ENCODE measurements at places on chromosomes 11 and 22. TPM values are rescaled to one million over a fixed set of nuclear protein-coding genes. Genes with fewer than 3 reads are reported as not detected.

DNA sequence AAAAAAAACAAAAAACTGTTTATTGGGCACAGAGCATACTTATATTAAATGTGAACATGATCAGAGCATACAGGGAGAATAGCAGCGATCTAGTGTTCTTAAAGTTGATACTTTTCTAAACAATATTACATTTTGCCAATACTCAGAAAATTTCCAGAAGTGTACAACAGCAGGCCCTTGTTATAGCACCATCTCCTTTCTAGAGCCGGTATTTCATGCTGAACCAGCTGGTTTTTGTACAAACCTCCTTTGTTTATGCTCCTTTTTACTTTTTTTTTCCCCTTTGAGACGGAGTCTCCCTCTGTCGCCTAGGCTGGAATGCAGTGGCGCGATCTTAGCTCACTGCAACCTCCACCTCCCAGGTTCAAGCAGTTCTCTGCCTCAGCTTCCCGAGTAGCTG is 90.7 kb downstream of the PPP6R3 start:
- H3K27me3 ChIP-seq, result no peaks in the 10 kb centered on the region
- peaks cover 21% of the 10 kb centered on the region for H3K36me3 ChIP-seq
- H3K27ac ChIP-seq, result no peak overlapping the region
- no peak overlapping the region for H3K4me3 ChIP-seq
- no peak for DNase-seq

RFPL3 gene
- total RNA-seq, result not detected

- no peak overlapping the region for H3K4me3 ChIP-seq
- peaks cover 50% of the 10 kb centered on the region for H3K4me1 ChIP-seq
- H3K27me3 ChIP-seq, result no peaks in the 10 kb centered on the region
- DNase-seq, result no peak
Measured at GRCh38 chr22:20523086-20523983, 15.9 kb downstream of the MED15 start.

- no peaks in the 10 kb centered on the region for H3K27me3 ChIP-seq
- H3K4me1 ChIP-seq, result no peaks in the 10 kb centered on the region
- no peak for DNase-seq
- no peaks in the 10 kb centered on the region for H3K36me3 ChIP-seq
- no peak overlapping the region for H3K27ac ChIP-seq
Measured at GRCh38 chr11:60485987-60486386, 6.6 kb upstream of the MS4A12 start.

- no peaks in the 10 kb centered on the region for H3K36me3 ChIP-seq
- peak overlapping the region; percentile 49 for H3K4me3 ChIP-seq
- H3K4me1 ChIP-seq, result no peaks in the 10 kb centered on the region
- peak overlapping the region; percentile 33 for H3K27ac ChIP-seq
Measured at GRCh38 chr11:15937601-15938120, 418.7 kb downstream of the SOX6 start.

GRCh38 chr22:36541831-36542411 is 13.0 kb upstream of the EIF3D start:
- H3K36me3 ChIP-seq, result no peaks in the 10 kb centered on the region
- no peak overlapping the region for H3K4me3 ChIP-seq
- DNase-seq, result no peak
- no peaks in the 10 kb centered on the region for H3K4me1 ChIP-seq

SELENOO gene
- total RNA-seq, result 25.6 TPM

DNA sequence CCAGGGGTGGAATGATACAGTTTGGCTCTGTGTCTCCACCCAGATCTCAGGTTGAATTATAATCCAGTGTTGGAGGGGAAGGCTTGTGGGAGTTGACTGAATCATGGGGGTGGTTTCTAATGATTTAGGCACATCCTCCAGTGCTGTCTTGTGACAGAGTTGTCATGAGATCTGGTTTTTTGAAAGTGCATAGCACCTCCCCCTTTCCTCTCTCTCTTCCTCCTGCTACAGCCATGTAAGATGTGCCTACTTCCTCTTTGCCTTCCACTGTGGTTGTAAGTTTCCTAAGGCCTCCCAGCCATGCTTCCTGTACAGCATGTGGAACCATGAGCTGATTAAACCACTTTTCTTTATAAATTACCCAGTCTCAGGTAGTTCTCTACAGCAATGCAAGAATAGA is 45.1 kb downstream of the THAP12 start:
- no peaks in the 10 kb centered on the region for H3K36me3 ChIP-seq
- no peak overlapping the region for H3K4me3 ChIP-seq
- peaks cover 28% of the 10 kb centered on the region for H3K4me1 ChIP-seq
- H3K27me3 ChIP-seq, result no peaks in the 10 kb centered on the region
- no peak overlapping the region for H3K27ac ChIP-seq

GRCh38 chr22:22817468-22818201 is 70.0 kb upstream of the IGLL5 start:
- no peaks in the 10 kb centered on the region for H3K27me3 ChIP-seq
- no peaks in the 10 kb centered on the region for H3K4me1 ChIP-seq
- H3K36me3 ChIP-seq, result no peaks in the 10 kb centered on the region

- H3K27ac ChIP-seq, result no peak overlapping the region
- no peak overlapping the region for H3K4me3 ChIP-seq
- H3K4me1 ChIP-seq, result no peaks in the 10 kb centered on the region
Measured at GRCh38 chr11:119567688-119568582, 145.0 kb upstream of the THY1 start.

- H3K36me3 ChIP-seq, result no peaks in the 10 kb centered on the region
- H3K27me3 ChIP-seq, result no peaks in the 10 kb centered on the region
- no peak for DNase-seq
- no peak overlapping the region for H3K27ac ChIP-seq
Measured at GRCh38 chr11:69360606-69361005, 66.7 kb downstream of the MYEOV start.

DNA sequence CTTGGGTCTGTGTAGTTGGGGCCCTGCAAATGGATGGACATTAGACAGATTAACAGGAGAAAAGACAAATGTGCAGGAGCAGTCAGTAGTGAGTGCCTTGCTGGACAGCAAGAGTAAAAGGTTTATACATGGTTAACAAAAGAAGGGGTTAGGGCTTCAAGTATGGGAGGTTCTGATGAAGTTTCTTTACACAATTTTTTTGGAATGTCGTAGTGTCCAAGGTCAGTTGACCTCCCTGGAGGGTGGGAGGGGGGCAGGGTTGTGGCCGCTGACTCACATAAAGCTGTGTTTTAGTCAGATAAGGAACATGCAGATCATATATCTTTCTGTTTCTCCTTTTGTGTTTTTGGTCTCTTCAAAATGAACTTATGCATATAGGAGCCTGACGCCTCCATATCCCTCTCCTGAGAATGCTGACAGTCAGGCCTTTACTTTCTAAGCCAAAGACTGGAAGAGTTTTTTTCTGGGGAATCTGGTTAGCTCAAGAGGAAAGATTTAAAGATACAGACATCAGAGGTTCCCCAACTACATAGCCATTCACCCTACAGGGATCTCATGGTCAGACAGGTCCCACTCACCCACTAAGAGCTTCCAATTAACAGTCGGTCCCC is 134.3 kb downstream of the NECTIN1 start:
- peaks cover 5% of the 10 kb centered on the region for H3K4me1 ChIP-seq
- no peak overlapping the region for H3K27ac ChIP-seq
- DNase-seq, result no peak
- no peaks in the 10 kb centered on the region for H3K36me3 ChIP-seq

GPR83 gene
- not detected for total RNA-seq

- H3K4me3 ChIP-seq, result no peak overlapping the region
- H3K27me3 ChIP-seq, result no peaks in the 10 kb centered on the region
- no peak for DNase-seq
Measured at GRCh38 chr11:1450949-1451710, 35.4 kb downstream of the MOB2 start.

- H3K27me3 ChIP-seq, result no peaks in the 10 kb centered on the region
- H3K4me3 ChIP-seq, result no peak overlapping the region
- DNase-seq, result peak; percentile 89
- H3K27ac ChIP-seq, result peak overlapping the region; percentile 83
- H3K4me1 ChIP-seq, result peaks cover 15% of the 10 kb centered on the region
Measured at GRCh38 chr11:3123761-3124733, 41.1 kb downstream of the OSBPL5 start.

DNA sequence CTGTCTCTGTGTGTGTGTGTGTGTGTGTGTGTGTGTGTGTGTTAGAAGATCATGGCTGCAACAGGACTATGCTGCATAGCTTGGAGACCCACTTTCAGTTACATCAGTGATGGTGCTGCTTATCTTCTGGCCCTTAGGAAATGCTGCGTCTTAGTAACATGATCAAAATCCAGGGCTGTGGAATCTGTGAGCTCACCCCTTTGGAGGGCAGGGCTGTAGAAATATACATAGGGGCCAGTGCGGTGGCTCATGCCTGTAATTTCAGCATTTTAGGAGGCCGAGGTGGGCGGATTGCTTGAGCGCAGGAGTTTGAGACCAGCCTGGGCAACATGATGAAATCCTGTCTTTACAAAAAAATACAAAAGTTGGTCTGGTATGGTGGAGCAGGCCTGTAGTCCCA is 151.5 kb upstream of the RASSF10 start:
- no peaks in the 10 kb centered on the region for H3K27me3 ChIP-seq
- no peak for DNase-seq
- peaks cover 19% of the 10 kb centered on the region for H3K4me1 ChIP-seq
- H3K27ac ChIP-seq, result no peak overlapping the region
- H3K36me3 ChIP-seq, result no peaks in the 10 kb centered on the region

CCDC15 gene
- total RNA-seq, result 0.49 TPM

FXYD6 gene
- total RNA-seq, result 17.5 TPM

TUG1 gene
- 69.0 TPM for total RNA-seq

ANO5 gene
- 7.9 TPM for total RNA-seq

- no peaks in the 10 kb centered on the region for H3K36me3 ChIP-seq
- no peak overlapping the region for H3K4me3 ChIP-seq
- DNase-seq, result no peak
- H3K27ac ChIP-seq, result no peak overlapping the region
- peaks cover 12% of the 10 kb centered on the region for H3K4me1 ChIP-seq
Measured at GRCh38 chr11:121474680-121475079, 21.9 kb upstream of the SORL1-AS1 start.

DNA sequence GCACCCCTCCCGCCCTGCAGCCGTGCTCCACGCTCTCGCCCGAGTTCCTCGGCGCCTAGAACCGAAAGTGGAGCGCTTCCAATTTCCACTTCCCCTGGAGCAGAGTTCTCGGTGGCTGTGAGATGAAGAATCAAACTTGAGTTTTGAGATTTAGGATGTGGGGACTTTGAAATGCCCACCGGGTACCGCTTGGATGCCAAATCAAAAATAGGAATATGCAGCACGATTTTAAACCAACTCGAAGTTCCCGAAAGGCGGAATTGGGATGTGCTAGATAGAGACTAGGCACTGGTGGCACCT is 569 bp downstream of the POLA2 start:
- H3K36me3 ChIP-seq, result no peaks in the 10 kb centered on the region
- H3K4me3 ChIP-seq, result peak overlapping the region; percentile 84
- no peaks in the 10 kb centered on the region for H3K27me3 ChIP-seq

FAM118A gene
- total RNA-seq, result 54.4 TPM

CDKN1C gene
- 17.1 TPM for total RNA-seq

H19 gene
- 85.4 TPM for total RNA-seq

DNA sequence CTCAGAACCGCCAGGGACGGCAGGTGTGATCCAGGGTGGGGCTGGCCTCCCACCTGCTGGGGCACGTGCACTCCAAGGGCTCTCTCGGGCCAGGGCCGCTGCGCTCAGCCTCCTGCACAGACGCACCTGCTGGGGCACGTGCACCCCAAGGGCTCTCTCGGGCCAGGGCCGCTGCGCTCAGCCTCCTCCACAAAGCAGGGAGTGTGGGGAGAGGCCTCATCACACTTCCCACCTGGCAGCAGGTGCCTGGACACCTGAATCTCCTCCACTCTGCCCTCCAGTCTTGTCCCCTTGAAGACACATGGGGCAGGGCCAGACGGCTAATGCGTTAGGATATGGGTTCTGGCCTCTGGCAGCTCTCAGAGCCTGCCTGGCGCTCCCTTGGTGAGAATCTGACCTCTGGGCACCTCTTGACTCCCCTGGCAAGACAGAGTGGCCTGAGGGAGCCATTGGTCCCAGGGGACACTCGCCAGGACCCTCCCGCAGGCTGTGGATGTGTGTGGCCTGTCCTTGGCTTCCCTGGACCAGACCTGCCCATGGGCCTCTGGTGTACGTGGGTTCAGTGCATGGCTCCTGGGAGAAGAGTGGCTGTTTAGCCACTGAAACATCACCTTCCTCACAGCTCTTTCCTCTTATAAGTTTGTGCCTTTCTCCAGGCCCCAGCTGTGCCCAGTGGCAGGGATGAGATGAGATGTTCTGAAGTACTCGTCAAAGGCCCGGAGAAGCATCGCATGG is 73.5 kb downstream of the BRD1 start:
- H3K4me3 ChIP-seq, result no peak overlapping the region
- H3K4me1 ChIP-seq, result no peaks in the 10 kb centered on the region
- DNase-seq, result no peak
- no peaks in the 10 kb centered on the region for H3K27me3 ChIP-seq

- H3K27ac ChIP-seq, result no peak overlapping the region
- no peak overlapping the region for H3K4me3 ChIP-seq
- H3K27me3 ChIP-seq, result no peaks in the 10 kb centered on the region
- no peak for DNase-seq
- no peaks in the 10 kb centered on the region for H3K36me3 ChIP-seq
- H3K4me1 ChIP-seq, result no peaks in the 10 kb centered on the region
Measured at GRCh38 chr22:36398601-36399471, 11.1 kb upstream of the MYH9 start.

GP1BB gene
- total RNA-seq, result 30.3 TPM

DNA sequence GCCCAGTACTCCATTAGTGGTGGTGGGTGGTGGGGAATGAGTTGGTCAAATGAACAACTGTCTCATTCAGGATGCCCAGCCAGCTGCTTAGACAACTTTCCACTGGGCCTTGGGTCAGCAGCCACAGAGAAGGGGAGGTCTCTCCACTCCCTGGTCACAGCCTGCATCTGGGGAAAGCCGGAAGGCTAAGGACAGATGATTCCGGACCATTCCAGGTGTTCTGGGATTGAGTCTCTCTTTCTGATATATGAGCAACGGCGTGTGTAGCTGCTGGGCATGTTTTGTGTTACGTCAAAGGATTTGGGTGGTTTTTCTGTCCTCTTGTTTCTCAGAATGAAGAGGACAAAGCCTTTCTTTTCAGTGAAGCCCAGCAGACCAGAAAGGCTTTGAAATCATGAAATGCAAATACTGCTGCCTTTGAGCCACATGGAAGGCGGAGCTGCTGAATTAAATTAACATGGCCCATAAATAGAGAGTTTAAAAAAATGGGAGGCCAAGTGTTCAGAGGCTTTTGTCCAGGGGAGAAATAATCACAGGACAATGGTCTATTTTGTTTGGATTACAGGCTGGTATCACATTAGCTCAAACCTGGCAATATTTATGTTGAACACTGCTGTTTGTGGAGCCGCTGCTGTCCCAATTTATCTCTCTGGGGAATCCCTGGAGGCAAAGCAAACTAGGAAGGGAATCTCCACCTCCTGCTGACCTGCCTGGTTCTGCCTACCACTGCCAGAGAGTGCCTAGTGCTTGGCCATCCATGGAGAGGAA is 234.4 kb upstream of the E2F8 start:
- H3K4me1 ChIP-seq, result no peaks in the 10 kb centered on the region
- no peak overlapping the region for H3K4me3 ChIP-seq
- H3K36me3 ChIP-seq, result no peaks in the 10 kb centered on the region
- no peaks in the 10 kb centered on the region for H3K27me3 ChIP-seq

- peak overlapping the region; percentile 96 for H3K4me3 ChIP-seq
- H3K4me1 ChIP-seq, result peaks cover 72% of the 10 kb centered on the region
- H3K27ac ChIP-seq, result peak overlapping the region; percentile 99
- peaks cover 13% of the 10 kb centered on the region for H3K36me3 ChIP-seq
- no peaks in the 10 kb centered on the region for H3K27me3 ChIP-seq
- no peak for DNase-seq
Measured at GRCh38 chr11:61968758-61969390, 1.4 kb upstream of the FTH1 start.
